Cerebellar nuclear complex (tissue), 1 donor: ENCODE measurements at places on chromosomes 16 and 17.

GRCh38 chr16:77327717-77328116 is 107.1 kb downstream of the ADAMTS18 start:
- no peak for DNase-seq

DNA sequence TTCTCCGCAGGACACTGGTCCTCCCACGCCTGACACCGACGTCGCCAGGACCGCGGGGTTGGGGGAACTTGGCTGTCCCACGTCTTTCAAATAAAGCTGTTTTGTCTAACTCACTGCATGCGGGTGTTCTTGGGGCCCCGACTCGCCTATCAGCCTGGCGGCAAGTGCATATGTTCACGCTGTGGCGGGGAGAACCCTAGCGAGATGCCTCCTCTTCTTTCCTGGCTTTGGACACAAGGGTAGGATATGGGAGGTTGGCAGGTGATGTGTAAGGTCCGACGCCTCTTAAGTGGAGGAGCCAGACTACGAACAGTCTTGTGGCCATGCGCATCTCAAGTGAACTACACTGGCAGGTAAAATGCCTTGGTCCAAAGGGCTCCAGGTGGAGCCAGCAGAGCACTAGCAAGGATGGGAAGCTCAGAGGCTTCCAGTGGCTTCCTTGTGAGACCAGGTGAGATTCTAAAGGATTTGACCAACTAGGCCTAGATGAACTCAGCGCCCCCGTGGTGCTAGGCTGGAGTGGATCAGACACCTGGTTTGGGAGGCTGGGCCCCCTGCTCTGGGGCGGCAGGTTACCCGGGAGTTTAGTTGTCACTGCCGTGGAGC is 873 bp upstream of the RPS2 start:
- DNase-seq, result no peak

DNA sequence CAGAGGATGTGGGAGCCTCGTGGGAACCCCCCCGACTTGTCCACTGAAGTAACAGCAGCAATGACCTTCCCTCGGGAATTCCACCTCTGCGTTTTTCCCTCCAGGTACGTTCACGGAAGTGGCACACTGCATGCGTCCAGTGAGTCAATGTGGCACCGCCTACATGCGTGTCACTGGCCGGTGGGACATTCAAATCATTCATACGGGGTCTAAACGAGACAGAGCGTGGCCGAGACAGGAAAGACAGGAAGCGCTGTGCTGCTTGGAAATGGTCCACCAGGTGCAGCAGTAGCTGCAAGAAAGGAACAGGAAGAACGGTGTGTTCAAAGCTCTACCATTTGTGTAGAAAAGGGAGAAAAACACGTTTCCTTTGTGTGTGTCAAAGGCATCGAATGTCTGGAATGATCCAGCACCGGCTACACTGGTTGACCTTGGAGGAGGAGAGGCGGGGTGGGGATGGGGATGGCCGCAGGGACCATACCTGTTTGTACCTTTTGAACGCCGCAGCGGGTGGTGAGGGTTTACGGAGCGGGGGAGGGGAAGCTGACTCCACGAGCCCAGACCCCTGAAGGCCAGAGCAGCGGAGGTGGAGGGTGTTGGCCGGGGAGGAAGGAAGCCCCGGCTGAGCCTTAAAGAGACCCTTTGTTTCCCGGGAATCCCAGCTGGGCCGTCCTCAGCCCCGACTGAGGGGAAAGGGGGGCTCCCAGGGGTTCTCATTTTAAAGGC is 1.7 kb upstream of the PGAP6 start:
- DNase-seq, result no peak

- DNase-seq, result no peak
These were observed 22.2 kb upstream of the DHRS7B start for GRCh38 chr17:21104608-21105007.

GRCh38 chr17:40532520-40533253 is 31.3 kb upstream of the TNS4 start:
- no peak for DNase-seq

DNA sequence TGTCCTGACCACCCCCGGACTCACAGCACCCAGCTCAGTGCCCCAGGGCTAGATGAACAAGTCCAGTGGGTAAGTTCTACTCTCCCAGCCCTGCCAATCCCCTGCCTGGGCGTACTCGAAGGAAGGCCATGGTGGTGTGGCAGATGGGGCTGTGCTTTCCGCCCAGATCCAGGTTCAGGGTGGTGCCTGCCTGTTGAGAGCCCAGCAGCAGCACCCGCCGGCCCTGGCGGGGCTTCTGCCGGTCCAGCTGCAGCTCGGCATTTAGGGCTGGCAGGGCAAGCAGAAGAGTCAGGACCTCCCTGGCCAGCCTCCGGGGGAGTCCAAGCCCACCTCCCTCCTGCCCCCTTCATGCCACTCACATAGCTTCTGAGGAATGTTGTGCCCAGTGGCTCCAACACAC is 9.6 kb downstream of the ITGA2B start:
- DNase-seq, result no peak

GRCh38 chr16:31143694-31144148 is 6.1 kb downstream of the PRSS36 start:
- DNase-seq, result no peak

GRCh38 chr17:58508341-58509067 is 5.9 kb downstream of the MTMR4 start:
- no peak for DNase-seq

DNA sequence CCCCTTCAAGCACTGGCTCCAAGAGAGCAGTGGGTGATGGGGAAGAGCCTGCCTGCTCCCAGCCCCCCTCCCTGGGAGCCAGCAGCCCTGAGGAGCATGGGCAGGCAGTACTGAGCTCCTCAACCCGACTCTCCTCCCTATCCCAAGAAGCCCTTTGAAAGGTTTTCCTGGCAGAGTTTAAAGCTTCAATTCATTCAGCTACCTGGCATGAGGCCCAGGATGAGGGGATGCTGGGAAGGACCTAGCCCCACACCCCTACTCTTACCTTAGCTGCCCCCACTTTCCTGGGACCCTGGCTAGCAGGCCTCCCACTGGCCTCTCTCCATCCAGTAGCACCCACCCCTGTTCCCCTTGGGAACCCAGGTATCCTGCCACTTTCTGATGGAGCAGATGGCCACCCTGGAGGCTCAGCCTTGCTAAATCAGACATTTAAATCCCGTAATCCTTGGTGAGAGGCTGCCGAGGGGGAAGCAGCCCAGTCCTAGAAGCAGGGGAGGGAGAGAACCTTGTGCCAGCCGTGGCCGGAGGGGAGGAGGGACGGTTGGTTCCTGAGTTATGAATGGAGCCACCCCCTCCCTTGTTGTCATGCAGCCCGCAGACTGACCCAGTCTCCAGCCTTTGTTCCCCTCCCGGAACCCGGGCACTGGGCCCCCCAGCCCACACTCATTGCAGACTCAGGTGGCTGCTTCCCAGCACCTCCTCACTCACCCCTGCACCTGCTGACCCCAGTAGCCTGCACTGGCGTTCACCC is 17.1 kb downstream of the ATP1B2 start:
- no peak for DNase-seq

DNA sequence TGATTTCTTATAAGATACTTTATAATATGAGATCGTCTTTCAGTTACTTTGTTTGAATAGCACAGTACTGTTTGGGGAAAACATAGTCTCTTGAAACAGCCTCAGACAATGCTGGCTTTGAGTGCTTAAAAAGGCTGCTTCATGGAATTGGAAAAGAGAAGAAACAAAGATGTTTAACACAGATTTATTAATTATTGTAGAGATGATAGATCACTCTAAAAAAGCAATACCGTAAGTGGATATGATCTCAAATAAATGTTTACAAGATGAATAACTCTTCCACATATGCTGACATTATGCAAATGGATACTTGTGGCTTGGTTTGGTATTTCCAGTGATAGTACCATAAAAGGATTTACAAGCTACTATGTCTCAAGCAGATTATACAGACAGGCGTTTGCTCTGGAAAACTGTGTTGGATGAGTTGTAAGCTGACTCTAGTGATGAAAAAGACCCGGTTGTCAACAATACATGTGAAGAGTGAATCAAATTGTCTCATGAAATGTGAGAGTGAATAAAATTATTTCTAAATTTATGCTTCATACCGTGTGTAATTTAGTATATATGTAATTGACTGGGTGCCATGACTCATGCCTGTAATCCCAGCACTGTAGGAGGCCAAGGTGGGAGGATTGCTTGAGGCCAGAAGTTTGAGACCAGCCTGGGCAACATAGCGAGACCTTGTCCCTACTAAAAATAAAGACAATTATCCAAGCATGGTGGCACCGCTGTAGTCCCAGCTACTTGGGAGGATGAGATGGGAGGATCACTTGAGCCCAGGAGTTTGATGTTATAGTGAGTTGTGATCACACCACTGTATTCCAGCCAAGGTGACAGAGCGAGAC is 105.4 kb downstream of the FTO start:
- DNase-seq, result no peak

- DNase-seq, result no peak
These were observed 18.9 kb downstream of the ARSG start for GRCh38 chr17:68310152-68310551.

DNA sequence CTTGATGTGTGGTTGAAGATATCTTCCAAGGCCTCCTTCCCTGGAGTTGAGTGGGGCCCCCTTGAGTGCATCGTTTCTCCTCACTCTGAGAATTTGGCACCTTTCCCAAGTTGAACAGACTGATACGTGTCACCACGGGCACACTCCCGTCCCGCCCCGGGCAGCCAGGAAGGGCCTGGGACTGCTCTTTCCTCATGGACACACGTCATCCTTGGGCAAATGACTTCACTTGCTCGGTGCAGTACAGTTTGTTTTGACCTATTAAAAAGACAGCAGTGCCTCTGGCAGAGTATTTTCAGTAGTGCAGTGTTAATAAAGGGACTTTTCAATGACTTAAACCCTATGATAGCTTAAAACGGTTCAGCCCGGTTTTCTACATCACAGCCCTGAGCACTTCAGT is 59.9 kb downstream of the SEC14L1 start:
- no peak for DNase-seq

DNA sequence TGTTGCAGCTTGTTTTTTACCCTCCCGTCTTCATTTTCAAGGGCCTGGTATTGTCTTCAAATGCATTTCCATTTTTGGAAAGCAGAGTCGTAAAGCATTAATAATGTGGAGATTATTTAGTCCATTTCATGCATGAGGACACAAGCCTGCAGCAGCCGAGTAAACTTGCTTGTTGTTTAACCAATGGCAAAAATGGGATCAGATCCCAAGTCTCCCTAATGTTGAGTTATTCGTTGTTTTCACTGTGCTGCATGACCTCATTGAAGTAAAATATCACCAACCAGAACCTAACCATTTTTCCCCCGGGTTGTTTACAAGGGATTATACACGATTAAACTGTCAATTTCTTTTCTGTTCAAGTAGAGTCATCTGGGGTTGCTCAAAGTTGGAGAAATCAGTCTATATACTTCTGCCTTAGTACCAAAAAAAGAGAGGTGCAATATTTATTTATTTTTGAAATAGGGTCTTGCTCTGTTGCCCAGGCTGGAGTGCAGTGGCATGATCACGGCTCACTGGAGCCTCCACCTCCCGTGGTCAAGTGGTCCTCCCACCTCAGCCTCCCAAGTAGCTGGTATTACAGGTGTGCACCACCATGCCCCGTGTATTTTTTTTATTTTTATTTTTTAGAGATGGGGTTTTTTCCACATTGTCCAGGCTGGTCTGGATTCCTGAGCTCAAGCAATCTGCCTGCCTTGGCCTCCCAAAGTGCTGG is 12.4 kb downstream of the AMZ2 start:
- DNase-seq, result no peak

- DNase-seq, result no peak
These were observed 243.2 kb upstream of the GSE1 start for GRCh38 chr16:85369741-85370528.

- DNase-seq, result no peak
These were observed 78.4 kb downstream of the ABCC1 start for GRCh38 chr16:16027728-16028310.
